GM23338 (cell line): ENCODE measurements at places on chromosomes 7 and 10.

- DNase-seq, result no peak
These were observed 348.9 kb downstream of the DNAJB6 start for GRCh38 chr7:157685430-157686284.

GRCh38 chr10:110919349-110919931 is at the start of gene SHOC2:
Gene SHOC2, plus strand, starts transcription at chr10:110919604. Its CDS starts 44,755 bp downstream, at chr10:110964359.
- DNase-seq, result peak; percentile 100

GRCh38 chr7:116227678-116228239 is 17.4 kb downstream of the TES start:
- DNase-seq, result no peak

- DNase-seq, result no peak
These were observed 65.0 kb upstream of the CCNY start for GRCh38 chr10:35271086-35271858.

DNA sequence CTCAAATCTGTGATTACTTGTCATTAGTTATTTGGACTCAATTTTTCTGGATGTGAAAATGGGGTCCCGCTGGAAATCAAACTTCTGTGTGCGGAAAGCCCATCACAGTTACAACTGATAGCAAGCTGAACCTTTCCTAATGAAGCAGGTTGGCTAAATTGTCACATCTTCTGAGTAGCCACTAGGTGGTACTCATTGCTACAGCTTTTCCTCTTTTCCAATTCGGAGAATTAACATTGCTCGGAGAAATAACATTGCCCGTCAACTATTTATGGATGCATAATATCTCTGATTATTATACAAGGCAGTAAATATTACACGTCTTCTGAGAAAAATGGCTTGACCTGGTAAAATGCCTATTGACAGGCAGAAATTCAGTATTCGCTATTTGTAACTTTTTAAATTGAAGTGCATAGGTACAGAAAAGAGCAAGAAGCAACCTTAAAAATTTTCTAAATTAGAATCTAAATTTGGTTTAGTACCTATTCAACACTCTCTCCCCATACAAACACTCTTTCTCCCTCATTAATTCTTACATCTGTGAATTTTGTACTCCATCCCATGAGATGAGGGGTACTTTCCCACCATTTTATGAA is 17.3 kb upstream of the BLOC1S2 start:
- DNase-seq, result peak; percentile 79

- no peak for DNase-seq
These were observed 22.8 kb downstream of the MAD1L1 start for GRCh38 chr7:2209961-2210323.

DNA sequence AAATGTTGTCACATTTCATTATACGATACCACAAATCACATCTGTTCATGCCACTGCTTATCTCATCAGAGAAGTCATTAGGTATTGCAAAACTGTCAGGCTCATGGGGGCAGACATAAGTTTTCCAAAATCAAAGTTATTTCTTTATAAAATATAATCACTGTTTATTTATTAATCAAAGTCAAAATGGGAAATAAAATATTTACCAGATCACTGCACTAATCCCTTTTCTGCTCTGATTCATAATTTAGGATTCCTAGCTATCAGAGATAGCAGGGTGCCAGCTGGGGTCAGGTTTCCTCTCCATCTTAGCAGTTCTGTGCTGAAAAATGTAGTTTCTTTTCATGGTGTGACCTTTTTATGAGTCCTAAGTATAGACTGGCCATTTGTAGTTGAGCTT is 117.7 kb upstream of the LANCL2 start:
- DNase-seq, result no peak

DNA sequence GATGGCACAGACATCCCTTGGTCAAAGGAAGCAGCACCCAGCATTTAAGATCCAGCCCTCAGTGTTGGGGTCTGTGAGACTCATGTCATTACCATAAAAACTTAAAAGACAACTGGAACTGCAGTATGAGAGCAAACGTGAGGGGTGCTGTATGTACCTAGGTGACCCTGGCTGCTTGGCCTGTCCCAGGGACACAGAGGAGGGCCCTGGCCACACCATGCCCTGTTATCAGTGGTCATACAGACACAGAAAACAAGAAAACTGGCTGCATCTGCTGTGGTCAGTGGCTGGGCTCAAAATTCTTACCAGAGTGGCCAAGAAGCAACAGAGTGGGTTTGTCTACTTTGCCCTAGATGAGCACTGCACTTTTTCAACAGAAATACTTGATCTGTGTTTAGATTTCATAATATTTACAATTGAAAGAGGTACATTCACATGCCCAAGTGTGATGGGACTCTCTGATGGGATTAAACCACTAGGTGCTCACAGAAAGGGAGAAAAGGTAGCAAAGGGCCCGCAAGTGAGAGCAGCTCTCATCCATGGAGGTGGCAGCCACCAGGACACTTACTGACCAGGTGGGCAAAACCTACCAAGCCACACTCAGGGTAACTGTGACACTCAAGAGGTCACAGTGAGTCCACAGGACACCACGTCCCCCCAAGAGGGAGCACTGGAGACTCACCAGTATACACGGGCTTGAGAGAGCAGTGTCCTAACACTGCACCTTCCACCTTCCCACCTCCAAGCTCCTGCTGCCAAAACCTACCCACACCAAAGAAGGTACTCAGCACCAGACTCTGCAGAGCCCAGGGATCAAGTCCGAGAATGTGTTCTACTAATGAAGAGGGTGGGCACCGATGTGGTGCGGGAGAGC is 68.1 kb upstream of the CAMK2B start:
- no peak for DNase-seq

GRCh38 chr10:2935647-2936386 is 131.5 kb upstream of the PFKP start:
- peak; percentile 11 for DNase-seq

DNA sequence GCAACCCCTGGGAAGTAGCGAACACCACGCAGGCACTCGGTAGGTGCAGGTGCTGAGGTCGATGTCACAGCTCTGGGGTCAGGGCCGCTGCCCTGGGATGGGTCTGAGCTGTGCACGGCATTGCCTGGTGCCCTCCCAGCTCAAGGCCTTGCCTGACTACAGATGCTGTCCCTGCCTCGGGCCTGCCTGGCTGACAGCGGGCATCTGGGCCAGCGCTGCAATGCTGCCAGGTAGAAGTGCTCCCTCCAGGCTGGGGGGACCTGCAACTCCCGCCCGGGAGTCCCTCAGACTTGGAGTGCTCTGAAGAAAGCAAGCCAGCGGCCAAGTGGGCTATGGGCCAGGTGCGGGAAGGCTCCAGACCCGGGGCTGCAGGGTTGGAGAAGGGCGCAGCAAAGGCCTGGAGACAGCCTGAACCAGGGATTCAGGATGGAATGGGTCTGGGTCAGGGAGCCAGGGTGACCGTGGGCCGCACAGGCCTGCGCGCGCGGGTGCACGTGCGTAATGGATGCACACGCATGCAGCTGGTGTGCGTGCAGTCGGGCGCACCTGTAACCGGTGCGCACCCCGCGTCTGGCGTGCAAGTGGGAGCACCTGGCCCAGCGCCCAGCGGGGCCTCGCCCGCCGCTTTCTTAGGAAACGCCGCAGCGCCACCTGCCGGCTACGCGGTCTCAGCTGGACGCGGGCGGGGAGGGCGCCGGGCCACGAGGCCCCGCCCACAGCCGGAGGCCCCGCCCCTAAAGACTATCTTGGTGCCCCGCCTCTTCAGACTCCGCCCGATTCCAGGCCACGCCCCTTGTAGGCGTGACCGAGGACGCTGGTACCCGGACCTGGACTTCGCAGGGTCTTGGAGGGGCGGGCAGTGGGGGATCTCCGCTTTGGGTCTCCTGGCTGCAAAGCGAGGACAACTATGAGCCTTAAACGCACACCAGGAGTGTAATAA is 46.7 kb downstream of the MICALL2 start:
- peak; percentile 93 for DNase-seq

GRCh38 chr7:2660359-2661095 is 27.5 kb upstream of the AMZ1 start:
- no peak for DNase-seq

- no peak for DNase-seq
These were observed 252.8 kb downstream of the DPP6 start for GRCh38 chr7:154304740-154305700.

GRCh38 chr10:76136961-76137360 is 705.5 kb downstream of the LRMDA start:
- DNase-seq, result no peak

GRCh38 chr10:86782701-86783418 is 26.4 kb downstream of the BMPR1A start:
- no peak for DNase-seq

DNA sequence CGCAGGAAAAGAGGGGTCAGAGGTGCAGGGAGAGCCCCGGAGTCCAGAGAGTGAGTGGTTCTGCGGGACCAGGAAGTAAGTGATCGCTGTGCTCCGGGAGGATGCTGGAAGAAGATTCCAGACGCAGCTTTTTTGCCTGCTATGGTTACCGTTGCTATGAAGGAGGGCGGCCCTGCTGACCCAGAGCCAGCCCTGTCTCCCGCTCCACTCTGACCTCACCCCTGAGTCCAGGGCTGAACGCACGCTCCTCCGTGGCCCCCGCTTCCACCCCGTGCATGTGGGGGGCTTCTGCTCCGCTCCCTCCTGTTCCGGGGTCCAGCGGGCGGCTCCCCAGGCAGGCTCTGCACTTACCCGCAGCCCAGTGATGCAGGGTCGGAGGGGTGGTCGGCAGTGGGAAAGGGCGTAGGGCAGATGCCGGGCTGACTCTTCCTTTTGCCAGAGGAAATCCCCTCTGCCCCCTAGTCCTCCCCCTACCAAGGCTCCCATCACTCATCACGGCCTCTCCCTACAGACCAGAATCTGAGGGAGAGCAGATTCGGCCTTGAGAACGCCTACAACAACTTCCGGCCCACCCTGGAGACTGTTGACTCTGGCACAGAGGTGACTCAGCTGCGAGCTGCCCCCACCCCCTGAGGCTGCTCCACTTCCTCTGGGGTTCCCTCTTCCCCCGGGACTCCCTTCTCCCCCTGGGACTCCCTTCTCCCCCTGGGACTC is 2.7 kb upstream of the MUC17 start:
- peak; percentile 86 for DNase-seq
